ENCODE measurements at places on chromosomes 16 and 17. TPM values are rescaled to one million over a fixed set of nuclear protein-coding genes. Genes with fewer than 3 reads are reported as not detected.
A peak's percentile ranks its signal among the peaks of the same experiment; 100 is the strongest.

ACSM2A gene
- not detected for polyA plus RNA-seq

ABCA5 gene
- polyA plus RNA-seq: 19.8 TPM

CMTM2 gene
- polyA plus RNA-seq: not detected

ARL5C gene
- not detected for polyA plus RNA-seq

SPSB3 gene
- polyA plus RNA-seq: 264 TPM

DNA sequence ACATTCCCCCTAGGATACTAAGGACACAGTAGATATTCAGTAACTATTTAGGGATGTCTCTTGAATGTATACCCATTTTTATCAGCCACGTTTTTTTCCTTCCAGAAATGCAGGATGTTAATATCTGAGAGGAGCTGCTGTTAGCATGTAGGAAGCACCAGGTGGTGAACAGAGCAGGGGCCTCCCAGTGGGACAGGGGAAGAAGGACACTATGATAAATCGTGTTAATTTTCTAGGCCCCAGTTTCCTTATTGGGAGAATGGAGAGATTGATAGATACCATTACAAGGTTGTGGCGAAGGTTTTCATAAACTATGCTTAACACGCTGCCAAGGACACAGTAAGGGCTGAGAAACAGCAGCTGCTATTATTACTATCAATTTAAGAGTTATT, 45.4 kb downstream of the PRSS54 start:
- H3K4me1 ChIP-seq: peaks cover 7% of the 10 kb centered on the region
- H3K27me3 ChIP-seq: no peaks in the 10 kb centered on the region
- H3K4me3 ChIP-seq: peak overlapping the region; percentile 71
- H3K36me3 ChIP-seq: no peaks in the 10 kb centered on the region
- no peak overlapping the region for H3K27ac ChIP-seq
- DNase-seq: no peak

DNA sequence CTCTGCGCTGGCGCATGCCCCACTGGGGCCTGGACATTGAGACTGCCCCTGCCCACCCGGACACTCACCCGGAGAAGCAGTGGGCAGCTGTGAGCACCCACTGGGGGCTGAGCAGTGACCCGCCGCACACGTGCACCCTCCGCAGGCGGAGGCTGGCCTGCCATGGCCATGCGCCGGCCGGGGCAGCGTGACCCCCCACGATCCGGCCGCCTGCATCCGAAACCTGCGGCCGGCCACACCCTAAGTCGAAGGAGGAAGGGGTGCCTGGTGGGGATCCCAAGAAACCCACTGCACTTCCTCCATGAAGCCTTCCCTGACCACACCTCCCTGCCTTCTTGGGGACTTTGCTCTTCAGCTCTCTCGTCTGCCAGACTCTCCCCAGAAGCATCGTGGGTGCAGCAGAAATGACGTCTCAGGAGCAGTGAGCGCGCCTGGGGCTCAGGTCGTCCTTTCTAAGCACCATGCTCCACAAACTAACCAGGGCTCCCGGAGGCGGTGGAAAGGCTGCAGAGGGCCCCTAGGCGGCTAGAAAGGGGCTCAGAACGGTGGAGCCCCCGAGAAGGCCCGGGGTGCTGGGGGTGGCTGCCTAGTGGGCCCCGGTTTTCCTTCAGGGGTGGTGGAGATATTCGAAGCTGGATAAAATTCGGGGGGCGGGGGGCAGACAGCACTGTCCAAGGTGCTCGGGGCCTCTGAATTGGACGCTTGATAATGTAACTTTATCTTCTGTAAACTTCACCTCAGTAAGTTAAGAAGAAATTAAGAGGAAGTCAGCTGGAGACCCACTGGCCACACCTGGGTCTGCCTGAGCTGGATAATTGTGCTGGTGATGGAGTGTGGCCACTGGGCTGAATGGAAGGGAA, 1.5 kb downstream of the TPSG1 start:
- no peak overlapping the region for H3K27ac ChIP-seq
- no peak overlapping the region for H3K4me3 ChIP-seq
- DNase-seq: no peak
- H3K27me3 ChIP-seq: no peaks in the 10 kb centered on the region
- H3K36me3 ChIP-seq: no peaks in the 10 kb centered on the region

GRCh38 chr17:21463779-21464407, 87.7 kb downstream of the KCNJ12 start:
- H3K27ac ChIP-seq: no peak overlapping the region
- peaks cover 21% of the 10 kb centered on the region for H3K27me3 ChIP-seq
- peaks cover 15% of the 10 kb centered on the region for H3K4me1 ChIP-seq

DNA sequence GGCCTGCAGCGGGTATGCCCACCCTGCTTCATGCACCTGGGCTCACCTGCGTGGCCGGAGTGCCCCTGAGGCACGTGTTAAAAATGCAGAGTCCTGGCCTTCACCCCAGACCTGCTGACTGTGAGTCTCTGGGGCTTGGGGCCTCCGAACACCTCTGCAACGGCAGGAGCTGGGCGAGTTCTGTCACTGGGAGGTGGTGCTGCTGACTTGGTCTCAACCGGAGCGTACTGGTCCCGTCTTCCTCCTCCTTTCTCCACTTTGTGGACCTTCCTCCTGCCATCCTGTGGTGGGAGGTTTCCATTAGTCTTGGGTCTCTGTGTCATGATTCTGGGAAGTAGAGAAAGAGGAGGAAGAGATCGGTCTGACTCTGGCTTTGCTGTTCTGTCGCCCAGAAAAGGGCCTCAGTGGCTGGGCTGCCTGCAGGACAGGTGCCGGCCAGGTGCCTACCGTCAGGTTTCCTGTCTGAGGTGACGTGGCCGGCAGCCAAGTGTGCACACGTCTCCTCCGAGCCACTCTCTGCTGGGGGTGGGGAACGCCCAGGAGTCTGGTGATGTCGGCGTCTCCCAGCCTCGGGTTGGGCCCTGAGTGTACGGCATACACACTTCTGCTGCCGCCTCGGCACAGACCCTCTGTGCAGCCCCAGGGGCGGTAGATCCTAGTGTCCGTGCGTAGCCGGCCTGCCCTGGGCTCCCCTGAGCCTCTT, 6.9 kb downstream of the TSC2 start:
- no peak overlapping the region for H3K27ac ChIP-seq
- no peak for DNase-seq
- no peaks in the 10 kb centered on the region for H3K4me1 ChIP-seq
- H3K36me3 ChIP-seq: no peaks in the 10 kb centered on the region

- peak overlapping the region; percentile 7 for H3K4me3 ChIP-seq
- no peak overlapping the region for H3K27ac ChIP-seq
- peak; percentile 37 for DNase-seq
Observed at GRCh38 chr16:79089735-79090284, 510.7 kb downstream of the MAF start.

GRCh38 chr16:11165349-11165748, 90.7 kb downstream of the SOCS1 start:
- H3K36me3 ChIP-seq: peaks cover 7% of the 10 kb centered on the region
- no peak for DNase-seq
- no peaks in the 10 kb centered on the region for H3K27me3 ChIP-seq

DNA sequence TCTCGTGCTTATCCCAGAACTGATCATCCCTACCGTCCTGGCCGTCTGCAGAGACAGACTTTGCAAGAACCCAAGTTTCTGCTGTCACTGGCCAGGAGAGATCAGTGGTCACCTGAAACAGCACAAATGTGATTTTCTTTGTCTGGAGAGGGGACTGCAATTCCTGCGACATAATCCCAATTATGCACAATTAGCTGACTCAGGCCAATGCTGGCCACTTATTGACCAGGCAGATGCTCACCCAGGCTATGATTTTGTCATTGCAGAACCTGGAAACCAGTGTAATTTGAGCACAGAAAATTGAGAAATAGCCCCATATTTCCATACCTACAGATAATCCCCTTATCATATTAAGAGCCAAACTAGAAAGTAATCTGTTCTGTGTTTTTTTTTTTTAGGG, 34.7 kb downstream of the SALL1 start:
- no peaks in the 10 kb centered on the region for H3K36me3 ChIP-seq
- peaks cover 4% of the 10 kb centered on the region for H3K27me3 ChIP-seq
- H3K4me3 ChIP-seq: no peak overlapping the region
- H3K4me1 ChIP-seq: no peaks in the 10 kb centered on the region
- DNase-seq: no peak

GRCh38 chr16:48903039-48903438, 293.1 kb upstream of the N4BP1 start:
- H3K4me3 ChIP-seq: no peak overlapping the region
- no peaks in the 10 kb centered on the region for H3K36me3 ChIP-seq
- no peaks in the 10 kb centered on the region for H3K4me1 ChIP-seq
- DNase-seq: no peak
- H3K27me3 ChIP-seq: no peaks in the 10 kb centered on the region

DNA sequence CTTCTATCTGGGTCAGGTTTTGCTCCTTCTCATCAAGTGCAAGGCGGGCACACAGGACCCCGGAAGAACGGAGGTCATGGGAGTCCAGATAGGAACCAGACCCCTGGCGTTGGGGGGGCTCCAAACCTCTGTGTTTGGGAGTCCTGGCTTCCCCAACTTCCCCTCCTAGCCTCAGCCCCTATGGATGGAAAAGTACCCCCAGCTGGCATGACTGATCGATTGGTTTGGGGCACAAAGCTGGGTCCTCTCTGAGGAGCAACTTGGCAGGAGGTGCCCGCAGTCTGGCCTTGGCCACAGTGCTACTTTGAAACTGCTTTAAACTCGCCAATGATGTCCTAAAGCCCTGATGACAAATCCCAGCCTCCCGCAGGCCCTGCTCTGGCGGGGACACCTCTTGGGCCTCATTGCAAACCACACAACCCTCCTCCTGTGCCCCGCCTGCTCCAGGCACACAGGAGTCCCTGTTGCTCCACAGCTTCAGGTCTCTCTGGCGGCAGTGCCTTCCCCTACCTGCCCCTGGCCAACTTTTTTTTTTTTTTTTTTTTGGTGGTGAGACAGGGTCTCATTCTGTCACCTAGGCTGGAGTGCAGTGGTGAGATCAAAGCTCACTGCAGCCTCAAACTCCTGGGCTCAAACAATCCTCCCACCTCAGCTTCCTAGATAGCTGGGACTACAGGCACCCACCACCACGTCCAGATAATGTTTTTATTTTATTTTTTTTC, 38.0 kb upstream of the SNN start:
- H3K27ac ChIP-seq: no peak overlapping the region
- DNase-seq: no peak
- H3K27me3 ChIP-seq: no peaks in the 10 kb centered on the region
- H3K36me3 ChIP-seq: no peaks in the 10 kb centered on the region
- H3K4me1 ChIP-seq: peaks cover 25% of the 10 kb centered on the region
- H3K4me3 ChIP-seq: no peak overlapping the region

DNA sequence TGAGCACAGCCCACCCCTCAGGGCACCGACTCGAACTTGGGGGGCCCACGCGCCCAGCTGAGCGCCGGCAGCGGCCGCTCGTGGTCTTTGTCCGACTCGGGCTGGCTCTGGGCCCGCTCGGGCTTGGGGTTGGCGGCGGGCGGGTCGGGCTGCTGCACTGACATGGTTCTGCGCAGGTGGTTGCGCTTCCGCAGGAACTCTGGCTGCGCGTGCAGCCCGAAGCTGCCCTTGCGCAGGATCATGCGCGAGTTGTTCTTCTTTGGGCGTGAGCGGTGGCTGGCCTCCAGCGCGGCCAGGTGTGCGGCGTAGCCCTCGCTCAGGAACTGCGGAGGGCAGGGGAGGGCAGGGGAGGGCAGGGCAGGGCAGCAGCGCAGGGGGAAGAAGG, 11.1 kb downstream of the PIMREG start:
- DNase-seq: peak; percentile 87
- no peaks in the 10 kb centered on the region for H3K27me3 ChIP-seq
- H3K36me3 ChIP-seq: no peaks in the 10 kb centered on the region

DNA sequence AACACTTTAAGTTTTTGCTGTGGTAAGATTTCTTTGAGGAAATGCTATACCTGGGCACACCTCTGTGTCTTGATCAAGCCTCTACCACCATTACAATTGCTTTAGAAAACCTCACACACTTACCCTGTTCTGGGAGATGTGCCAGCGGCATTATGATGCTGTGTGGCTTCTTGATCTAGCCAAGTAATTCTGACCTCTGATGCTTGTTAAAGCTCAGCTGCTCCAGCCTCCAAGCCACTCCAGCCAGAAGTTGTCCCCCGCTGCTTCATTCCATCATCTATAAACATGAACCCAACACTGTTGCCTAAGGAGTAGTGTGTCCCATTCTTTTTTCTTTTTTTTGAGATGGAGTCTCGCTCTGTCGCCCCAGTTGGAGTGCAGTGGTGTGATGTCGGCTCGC, 60.1 kb downstream of the CYLD start:
- H3K27ac ChIP-seq: no peak overlapping the region
- no peak overlapping the region for H3K4me3 ChIP-seq
- H3K27me3 ChIP-seq: no peaks in the 10 kb centered on the region
- no peak for DNase-seq

GRCh38 chr17:60134396-60135150, 15.2 kb upstream of the CA4 start:
- peak overlapping the region; percentile 72 for H3K4me3 ChIP-seq
- peaks cover 20% of the 10 kb centered on the region for H3K4me1 ChIP-seq
- DNase-seq: peak; percentile 36
- no peak overlapping the region for H3K27ac ChIP-seq
- H3K27me3 ChIP-seq: peaks cover 16% of the 10 kb centered on the region

- no peaks in the 10 kb centered on the region for H3K27me3 ChIP-seq
- no peak overlapping the region for H3K4me3 ChIP-seq
- no peaks in the 10 kb centered on the region for H3K4me1 ChIP-seq
- no peak for DNase-seq
- H3K36me3 ChIP-seq: no peaks in the 10 kb centered on the region
Observed at GRCh38 chr17:66431910-66432309, 129.5 kb downstream of the PRKCA start.

Measured in B cell (primary cell).